Spleen (tissue), 13 donors: ENCODE measurements at places on chromosomes 7 and 10.

DNA sequence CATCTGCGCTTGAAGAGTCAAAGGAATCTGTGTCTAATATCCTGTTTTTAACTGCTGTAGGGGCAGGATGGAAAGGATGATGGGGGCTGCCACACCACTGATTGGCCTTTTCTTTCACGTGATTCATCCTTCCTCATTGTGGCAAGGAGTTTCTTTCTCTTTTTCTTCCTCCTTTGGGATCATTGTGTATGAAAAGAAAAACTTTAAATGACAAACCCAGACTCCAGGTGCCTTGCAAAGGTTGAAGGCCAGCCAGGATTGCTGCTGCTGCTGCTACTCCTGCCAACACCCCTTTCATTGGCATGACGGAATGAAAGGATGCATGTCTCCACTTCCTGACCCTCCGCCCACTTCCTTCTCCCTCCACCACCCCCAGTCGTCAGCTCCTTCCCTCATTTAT, 6.5 kb upstream of the OIT3 start:
- DNase-seq = no peak

DNA sequence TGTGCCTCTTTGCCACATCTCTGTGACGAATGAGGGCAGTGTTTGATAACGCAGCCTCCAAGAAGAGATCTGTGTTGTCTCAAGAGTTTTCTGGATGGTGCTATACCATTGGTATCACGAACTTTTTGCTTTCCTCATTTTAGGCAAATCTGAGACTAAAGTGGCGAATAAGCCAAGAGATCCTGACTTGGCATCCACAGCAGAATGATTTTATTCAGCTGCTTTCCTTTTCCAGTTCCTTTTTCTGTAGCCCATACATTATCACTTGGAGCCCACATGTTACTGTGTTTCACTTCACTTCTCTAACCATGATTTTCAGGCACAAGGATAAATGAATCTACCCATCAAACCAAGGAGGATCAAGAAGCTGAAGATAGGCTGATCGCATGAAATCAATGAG, 177.9 kb upstream of the PTN start:
- no peak for DNase-seq

DNA sequence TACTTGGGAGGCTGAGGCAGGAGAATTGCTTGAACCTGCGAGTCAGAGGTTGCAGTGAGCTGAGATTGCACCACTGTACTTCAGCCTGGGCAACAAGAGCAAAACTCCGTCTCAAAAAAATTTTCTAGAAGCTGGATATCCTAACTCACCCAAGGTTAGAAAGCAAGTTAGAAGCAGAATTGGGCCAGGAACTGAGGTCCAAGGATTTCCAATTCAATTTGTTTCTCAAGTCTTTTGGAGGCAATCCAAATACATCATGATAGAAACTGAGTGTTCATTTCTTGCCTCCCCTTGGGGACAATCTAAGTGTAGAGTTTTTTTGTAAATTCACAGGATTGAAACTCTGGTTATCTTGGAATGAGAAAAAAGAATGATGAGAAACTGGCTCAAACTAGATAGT, 45.5 kb downstream of the LAMB1 start:
- DNase-seq = no peak

DNA sequence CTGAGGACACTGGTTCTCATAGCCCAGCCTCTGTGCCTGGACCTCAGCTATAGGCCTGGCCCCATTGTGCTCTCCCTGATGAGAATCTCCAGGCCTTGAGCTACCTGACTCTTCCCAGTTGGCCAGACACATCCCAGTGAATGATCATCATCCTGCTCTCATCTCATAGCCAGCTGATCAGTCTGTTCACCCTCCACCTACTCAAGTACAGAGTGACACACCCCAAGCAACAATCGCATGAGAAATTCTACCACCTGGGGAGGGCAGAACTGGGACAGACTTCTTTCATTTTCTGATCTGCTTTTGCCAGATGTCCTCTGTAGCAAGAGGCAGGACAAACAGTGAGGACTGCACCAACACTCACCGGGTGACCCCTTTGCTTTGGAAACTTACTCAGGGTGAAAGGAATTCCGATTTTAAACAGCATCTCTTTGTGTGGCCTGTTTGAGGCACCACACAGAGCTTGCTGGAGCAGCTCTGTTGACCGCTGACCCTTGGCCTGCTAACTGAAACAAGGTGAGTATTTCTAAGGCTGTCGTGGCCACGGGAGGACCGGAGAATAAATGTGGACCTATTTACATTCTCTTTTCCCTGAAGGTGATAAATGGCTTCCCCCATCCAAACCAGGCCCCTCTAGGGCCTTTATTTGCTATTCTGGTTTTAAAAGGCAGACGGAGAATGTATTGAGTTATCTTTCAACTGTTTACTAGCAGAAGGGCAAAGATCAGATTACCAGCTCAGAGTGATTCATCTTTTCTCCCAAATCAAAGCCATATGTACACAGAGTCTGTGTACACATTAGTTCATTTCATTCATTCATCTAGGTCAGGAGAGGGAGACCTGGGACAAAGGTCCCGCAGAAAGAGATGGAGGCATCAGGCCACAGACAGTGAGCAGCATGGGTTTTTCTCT, 181.4 kb upstream of the TNS3 start:
- no peak for DNase-seq

- no peak for DNase-seq
These were observed 396.8 kb upstream of the SHH start for GRCh38 chr7:156209087-156209486.

GRCh38 chr10:129199826-129200225, 267.2 kb upstream of the MGMT start:
- DNase-seq = no peak

- DNase-seq = no peak
These were observed 81.1 kb upstream of the GTF2IRD1 start for GRCh38 chr7:74372511-74373111.

DNA sequence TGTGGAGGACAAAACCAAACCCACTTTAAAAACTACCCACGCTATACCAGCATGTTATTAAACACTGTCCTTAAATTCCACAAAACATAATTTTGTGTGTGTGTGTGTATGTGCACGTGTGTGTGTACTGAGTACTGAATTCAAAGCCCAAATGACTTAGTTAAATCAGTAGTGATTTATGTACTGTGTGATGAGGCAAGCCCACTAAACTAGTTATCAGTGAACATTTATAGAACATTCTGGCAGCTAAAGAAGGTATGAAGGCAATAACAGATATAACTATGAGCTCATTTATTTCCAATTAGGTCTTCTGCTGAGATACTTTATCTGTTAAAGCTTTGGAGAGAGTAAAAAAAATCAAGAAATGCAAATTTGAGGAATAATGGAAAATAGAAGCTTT, 115.1 kb downstream of the CPED1 start:
- DNase-seq = no peak

- DNase-seq = no peak
These were observed 26.8 kb downstream of the CYP2W1 start for GRCh38 chr7:1009747-1010146.

- no peak for DNase-seq
These were observed 203.5 kb downstream of the PTEN start for GRCh38 chr10:88066876-88067275.

- DNase-seq = peak; percentile 96
These were observed at the start of gene ELMO1 for GRCh38 chr7:37448636-37449361. TSS of gene ELMO1 (minus strand) at chr7:37448864. CDS start at chr7:37342690, 106,174 bp downstream.

GRCh38 chr10:128062881-128063563, 63.2 kb downstream of the MKI67 start:
- peak; percentile 90 for DNase-seq

GRCh38 chr7:153017223-153017622, 257.7 kb downstream of the ACTR3B start:
- DNase-seq = no peak
